ENCODE measurements at places on chromosomes 6 and 20.

- no peak for DNase-seq
Observed at GRCh38 chr6:41071501-41071922, 644 bp downstream of the OARD1 start.

DNA sequence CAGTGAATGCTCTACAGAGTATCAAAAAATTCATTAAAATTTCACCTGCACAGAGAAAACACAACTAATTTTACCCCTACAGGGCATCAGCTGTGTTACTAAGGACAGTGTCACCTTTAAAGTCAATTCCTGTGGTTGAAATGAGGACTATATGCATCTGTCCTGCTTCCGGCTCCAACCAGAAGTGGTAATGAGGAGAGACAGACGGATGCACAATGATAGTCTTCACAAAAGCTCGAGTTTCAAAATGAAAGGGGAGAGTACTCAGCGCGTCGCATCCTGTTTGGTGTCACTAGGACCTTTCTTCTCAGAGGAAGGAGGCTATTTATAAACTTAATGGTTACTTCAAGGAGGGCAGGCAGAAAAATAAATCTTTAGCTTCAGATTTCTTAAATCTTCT, 86.5 kb downstream of the LYRM4 start:
- peak; percentile 57 for DNase-seq

GRCh38 chr6:57432919-57433684, 115.7 kb downstream of the PRIM2 start:
- DNase-seq, result peak; percentile 61

- no peak for DNase-seq
Observed at GRCh38 chr20:21272679-21273078, 30.5 kb upstream of the XRN2 start.

- no peak for DNase-seq
Observed at GRCh38 chr6:170139531-170139930, 151.3 kb downstream of the DLL1 start.

- no peak for DNase-seq
Observed at GRCh38 chr20:48728042-48728825, 99.6 kb downstream of the PREX1 start.

- no peak for DNase-seq
Observed at GRCh38 chr6:155980014-155980767, 524.6 kb upstream of the NOX3 start.

GRCh38 chr6:44128020-44128917, 915 bp downstream of the TMEM63B start:
- peak; percentile 25 for DNase-seq

GRCh38 chr6:49453221-49453620, 9.8 kb downstream of the MMUT start:
- peak; percentile 38 for DNase-seq

GRCh38 chr6:135129136-135129856, 51.8 kb upstream of the MYB start:
- DNase-seq, result no peak

GRCh38 chr20:63738687-63739129, 868 bp upstream of the SLC2A4RG start:
- peak; percentile 30 for DNase-seq

- no peak for DNase-seq
Observed at GRCh38 chr6:57305107-57305506, 12.3 kb upstream of the PRIM2 start.

DNA sequence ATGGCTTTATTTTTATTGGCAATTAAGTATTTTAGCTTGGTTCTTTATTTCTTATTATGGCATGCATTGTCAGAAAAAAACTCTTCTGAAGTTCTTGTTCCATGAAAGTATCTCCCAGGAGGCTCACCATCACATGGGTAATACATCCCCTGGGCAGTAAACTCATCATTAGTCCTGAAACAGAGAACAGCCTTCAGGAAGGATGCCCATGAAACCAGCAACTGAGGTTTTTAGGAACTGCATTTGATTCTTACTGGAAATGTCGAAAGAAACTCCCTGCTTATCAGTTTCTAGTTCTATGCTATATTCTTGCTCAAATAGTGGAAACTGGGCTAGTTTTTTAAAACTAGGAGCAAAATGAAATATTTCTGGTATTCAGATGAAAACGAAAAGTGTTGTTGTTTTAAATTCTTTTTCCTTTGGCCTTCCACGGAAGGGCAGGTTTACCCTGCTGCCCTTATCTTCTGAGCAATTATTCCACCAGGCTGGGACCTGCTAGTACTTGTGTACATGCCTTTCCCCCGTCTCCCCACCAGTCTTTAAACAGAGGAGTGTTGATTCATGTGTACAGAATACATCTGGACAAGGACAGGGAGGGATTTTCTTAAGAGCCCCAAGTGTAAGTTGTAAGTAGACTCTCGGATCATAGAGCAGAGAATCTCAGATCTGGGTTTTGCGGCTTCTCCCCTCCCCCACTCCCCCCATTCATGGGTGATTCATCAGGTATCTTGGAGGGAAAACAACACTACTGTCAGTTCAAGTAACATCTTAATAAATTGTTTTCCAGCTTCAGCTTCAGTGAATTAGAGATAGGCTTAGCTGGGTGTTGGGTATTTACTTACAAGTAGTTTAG, 81.5 kb downstream of the RTN4IP1 start:
- peak; percentile 84 for DNase-seq

- no peak for DNase-seq
Observed at GRCh38 chr6:111978532-111979149, 75.3 kb upstream of the CCN6 start.

- no peak for DNase-seq
Observed at GRCh38 chr6:136468711-136469110, 81.5 kb downstream of the MAP7 start.

DNA sequence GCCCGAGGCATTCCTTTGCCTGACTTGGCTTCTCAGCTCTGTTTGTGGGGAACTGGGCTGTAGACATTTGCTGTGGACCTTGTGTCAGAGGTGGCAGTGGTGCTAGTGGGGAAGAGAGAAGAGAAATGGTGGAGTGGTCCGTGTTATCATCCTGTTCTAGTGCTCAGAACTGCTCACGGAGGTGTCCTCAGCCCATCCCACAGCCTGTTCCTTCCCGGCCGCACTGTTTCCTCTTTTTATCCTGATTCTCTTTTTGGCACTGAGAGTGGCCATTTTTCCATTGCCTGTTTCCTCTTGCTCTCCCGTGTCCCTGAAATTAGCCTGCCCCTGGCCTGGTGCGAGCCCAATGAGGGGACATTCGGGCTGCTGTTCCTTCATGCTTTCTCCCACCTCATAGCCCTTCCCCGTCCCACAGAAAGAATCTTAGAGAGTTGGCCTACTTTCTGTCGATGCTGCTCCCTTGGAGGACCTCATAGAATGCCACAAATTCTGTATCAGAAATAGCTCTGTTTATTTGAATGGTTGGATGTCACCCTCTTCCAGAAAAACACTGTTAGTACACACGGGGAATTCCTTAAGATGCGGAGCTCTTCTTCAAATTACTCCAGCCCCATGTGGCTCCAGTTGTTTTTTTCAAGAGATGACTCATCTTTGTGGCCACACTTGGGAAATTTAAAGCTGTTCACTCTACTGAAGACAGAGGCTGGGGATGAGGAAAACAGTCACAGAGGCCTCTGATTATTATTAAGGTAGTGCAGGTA, 26.1 kb downstream of the FARS2 start:
- peak; percentile 88 for DNase-seq

- DNase-seq, result peak; percentile 1
Observed at GRCh38 chr6:12818324-12818723, 101.8 kb downstream of the PHACTR1 start.

- peak; percentile 61 for DNase-seq
Observed at GRCh38 chr20:41524980-41525613, 93.1 kb downstream of the CHD6 start.

GRCh38 chr6:130163266-130163665, 59.5 kb downstream of the SAMD3 start:
- no peak for DNase-seq

Data from choroid plexus epithelial cell (primary cell).